ENCODE measurements at places on chromosomes 1 and 21.

DNA sequence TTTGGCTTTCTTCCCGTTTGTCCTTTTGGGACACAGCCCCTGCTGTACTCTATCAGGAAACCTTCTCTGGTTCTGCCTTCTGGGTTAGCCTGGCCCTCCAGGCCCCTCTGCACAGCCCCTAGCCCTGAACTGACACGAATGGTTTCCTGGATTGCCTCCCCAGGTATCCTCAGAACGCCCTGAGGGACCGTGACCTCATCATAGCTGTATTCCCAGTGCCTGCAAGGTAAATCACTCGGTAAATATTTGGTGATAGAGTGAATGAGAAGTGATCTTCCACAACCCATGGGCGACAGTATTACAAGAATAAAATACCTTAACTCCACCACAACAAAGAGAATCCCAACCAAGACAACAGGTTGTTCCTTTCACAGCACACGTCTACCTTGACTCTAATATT lies 637.2 kb downstream of the SMYD3 start:
- DNase-seq = no peak

- no peak for DNase-seq
Observed at GRCh38 chr1:81805537-81806431, 5.0 kb downstream of the ADGRL2 start.

- peak; percentile 18 for DNase-seq
Observed at GRCh38 chr1:108119500-108119899, 80.6 kb downstream of the SLC25A24 start.

DNA sequence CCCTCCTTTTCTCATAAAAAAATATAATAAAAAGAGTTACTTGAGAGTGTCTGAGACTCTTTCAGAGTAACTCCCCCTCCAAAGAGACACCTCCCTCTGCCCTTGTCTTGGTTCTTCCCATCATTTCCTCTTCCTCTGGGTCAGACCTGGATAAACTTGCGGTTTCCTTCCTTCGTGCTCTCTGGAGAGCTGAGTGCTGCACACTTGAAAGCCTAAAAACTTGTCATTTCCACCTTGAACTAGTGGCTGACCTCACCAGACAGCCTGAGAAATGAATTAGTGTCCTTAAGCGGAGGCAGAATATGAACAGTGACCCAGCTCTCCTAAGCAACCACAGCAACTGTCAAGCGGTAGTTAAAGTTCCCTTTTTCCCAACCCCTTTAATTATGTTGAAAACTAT lies 88.4 kb upstream of the PROX1 start:
- DNase-seq = peak; percentile 5

DNA sequence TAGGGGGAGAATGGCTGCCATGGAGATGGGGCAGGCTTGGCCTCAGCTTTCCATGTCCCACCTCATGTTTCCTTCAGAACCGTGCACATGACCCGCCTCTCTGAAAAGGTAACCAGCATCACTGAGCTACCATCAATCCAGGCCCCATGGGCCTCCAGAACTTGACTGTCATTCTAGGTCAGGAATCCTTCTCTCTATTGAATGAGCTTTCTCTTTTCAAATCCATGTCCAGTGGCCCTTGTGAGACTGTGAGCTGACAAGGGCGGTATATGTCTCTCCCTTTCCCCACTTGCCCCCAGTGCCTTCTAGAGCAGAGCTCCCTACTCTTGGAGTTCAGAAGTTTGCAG lies 4.4 kb downstream of the CSRP1 start:
- no peak for DNase-seq

All from hematopoietic multipotent progenitor cell treated with erythropoietin and hydrocortisone succinate and interleukin-3 and kit ligand, for 4 days (in vitro differentiated cells).